ENCODE measurements at places on chromosomes 4 and X. TPM values are rescaled to one million over a fixed set of nuclear protein-coding genes. Genes with fewer than 3 reads are reported as not detected.

MAGEC3 gene
- not detected for total RNA-seq

ASB5 gene
- not detected for total RNA-seq

MAMLD1 gene
- total RNA-seq, result 0.91 TPM

FGF13 gene
- total RNA-seq, result not detected

SORCS2 gene
- total RNA-seq, result not detected

FAT4 gene
- 30.1 TPM for total RNA-seq

Measured in epithelial cell of umbilical artery (primary cell).